Mucosa of descending colon (tissue), 3 donors: ENCODE measurements at places on chromosomes 6 and 20. TPM values are rescaled to one million over a fixed set of nuclear protein-coding genes. Genes with fewer than 3 reads are reported as not detected.

Gene SLC17A3
- not detected for total RNA-seq

Gene ADGRF4
- total RNA-seq: 3.9 TPM

Gene SS18L1
- total RNA-seq: 14.4 TPM

Gene WDR27
- total RNA-seq: 30.9 TPM

Gene ESR1
- 1.6 TPM for total RNA-seq

Gene DBNDD2
- 108 TPM for total RNA-seq

Gene RNF182
- 0.25 TPM for total RNA-seq

Gene POU5F1
- total RNA-seq: 2.1 TPM

Gene KCNK16
- not detected for total RNA-seq

Gene CYP24A1
- not detected for total RNA-seq

Gene KIAA1755
- total RNA-seq: 3.4 TPM

Gene SLC17A2
- not detected for total RNA-seq

DNA sequence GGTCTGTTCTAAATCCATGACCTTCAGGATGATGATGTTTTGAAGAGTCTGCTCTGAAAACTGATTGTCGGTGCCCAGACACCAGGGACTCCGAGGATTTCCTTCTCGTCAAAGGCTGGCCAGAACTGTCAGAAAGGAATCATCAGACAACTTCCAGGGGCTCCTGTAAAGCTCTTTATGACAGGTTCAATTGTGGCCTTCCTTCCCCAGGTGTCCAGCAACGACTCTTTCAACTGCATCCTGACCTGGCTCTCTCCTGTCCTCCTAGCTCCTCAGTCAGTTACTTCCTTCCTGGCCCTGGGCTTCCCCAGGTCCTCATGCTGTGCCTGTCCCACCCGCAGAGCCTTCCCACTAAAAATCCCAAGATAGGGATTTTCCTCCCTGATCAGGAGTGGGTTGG lies 279.9 kb upstream of the RNF24 start:
- DNase-seq: no peak

GRCh38 chr6:20717743-20718142 lies 183.5 kb downstream of the CDKAL1 start:
- DNase-seq: no peak

- DNase-seq: no peak
Measured at GRCh38 chr20:8642247-8642646, 426.6 kb upstream of the PLCB4 start.

GRCh38 chr20:36861875-36862801 lies 13.8 kb upstream of the TLDC2 start:
- peak; percentile 80 for DNase-seq

- DNase-seq: no peak
Measured at GRCh38 chr20:56403465-56403864, 8.6 kb upstream of the CASS4 start.

DNA sequence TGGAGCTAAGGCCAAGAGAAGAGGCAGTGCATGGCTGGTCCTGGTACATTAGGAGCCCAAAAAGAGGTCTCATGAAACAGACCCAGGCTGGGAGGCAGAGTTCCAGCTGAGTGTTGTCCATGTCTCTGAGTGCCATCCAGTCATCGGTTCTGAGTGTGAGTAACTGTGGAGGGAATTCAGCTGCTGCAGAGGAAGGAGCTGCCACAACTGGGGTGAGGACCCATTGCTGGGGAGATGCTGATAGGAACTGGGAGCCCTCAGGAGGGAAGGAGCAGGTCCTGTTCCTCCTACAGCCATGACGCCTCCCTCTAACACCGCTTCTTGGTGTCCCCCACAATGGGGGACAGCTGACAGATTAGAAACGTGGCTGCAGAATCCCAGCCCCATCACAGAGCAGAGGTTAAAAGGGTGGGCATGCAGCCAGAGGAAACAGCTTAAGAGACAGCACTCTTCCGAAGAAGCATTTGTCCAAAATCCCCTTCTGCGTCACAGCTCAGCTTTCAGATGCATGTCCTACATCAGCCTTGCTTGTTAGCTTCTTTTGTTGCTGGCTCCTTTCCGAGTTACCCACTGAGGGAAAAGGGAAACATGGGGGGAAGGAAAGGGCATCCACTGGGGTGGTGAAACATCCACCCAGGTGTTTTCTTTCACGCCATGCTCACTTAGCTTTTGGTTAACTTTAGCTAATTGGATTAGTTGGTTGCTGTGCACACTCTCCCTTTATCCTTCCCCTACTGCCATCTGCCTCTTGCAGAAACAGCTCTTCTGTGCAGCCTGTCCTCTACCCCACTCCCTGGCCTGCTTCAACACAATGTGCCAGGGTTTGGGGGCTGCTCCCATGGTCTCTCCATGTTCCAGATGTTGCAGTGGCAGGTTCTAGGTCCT lies 239.2 kb downstream of the SYNDIG1 start:
- no peak for DNase-seq

DNA sequence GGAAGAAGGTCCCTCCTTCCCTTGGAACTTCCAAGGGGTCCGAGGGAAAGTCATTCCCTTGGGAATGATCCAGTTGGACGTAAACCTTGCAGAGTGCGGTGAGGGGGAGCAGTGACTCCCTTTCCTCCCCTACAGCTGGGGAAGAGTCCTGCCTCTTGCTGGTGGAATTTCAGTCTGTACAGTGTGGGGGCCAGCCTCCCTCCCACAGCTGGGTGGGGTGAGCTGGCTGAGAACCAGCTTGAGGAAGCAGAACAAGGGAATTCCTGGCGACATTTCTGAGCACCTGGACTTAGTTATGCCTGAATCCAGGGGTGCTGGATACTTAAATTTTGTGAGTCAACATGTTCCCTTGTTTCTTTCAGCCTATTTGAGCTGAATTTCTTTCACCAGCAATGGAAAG lies 152.0 kb downstream of the ANKRD60 start:
- DNase-seq: no peak

DNA sequence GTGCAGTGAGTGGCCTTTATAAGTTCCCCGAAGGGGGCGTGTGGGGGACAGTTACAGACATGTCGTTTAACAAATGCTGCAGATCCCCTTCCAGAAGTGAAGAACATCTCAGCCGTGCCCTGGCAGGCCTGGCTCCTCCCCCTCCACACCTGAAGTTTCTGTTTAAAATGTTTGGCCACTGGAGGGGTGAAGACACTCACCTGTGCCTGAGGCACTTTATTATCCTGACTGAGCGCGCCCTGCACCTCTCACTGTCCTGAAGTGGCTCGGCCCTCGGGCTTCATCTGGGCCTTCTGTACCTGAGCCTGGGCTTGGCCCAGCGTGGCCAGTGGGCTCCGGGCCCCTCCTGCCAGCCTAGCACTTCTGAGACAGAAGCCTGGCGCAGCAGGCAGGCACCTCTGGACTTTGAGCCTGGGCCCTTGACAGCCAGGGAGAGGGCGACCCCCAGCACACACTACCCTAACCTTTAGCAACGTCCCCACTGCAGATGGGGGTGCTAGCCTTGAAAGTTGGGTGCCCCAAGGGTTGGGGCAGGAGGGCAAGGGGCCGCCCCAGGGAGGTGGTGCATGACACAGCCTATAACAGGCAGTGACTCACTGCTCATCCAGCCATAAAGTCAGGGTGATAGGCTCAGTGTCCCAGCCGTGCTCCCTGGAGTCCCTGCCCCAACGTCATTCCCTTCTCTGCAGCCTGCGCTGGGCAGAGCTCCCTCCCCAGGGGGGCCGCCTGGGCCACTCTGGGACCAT lies 13.6 kb upstream of the GATA5 start:
- no peak for DNase-seq

GRCh38 chr6:64233746-64234145 lies 598.1 kb downstream of the PHF3 start:
- DNase-seq: no peak

DNA sequence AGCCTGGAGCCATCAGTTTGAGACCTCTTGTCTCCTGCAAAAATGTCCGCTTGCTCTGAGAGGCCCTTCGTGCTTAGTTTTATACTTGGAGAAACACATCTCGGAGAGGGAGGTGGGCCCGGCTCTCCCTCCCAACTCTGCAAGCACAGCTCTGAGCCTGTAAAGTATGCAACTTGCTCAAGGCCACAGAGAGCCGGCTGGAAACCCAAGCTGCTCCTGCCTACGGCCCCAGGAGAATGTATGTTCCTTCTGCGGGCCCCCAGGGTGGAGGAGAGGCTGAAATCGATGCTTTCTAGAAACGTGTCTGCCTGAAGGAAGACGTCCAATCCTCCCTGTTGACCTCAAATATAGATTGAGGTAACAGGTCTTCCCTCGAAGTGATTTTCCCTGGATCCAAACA lies 205.4 kb downstream of the PREX1 start:
- no peak for DNase-seq

DNA sequence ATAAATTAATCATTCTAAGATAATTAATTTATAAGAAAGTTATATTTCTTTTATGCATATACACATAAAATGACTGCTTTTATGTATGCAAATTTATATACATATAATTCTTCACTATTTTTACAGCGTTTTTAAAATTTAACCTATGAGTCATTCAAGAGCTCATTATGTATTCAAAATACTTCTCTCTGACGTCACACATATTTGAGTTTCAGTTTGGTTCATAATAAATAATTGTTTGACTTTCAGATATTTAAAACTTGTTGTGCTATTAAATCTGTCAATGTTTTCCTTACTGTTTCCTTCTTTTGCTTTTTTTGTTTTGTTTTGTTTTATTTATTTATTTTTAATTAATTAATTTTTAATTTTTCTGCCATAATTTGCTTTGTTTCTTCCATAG lies 467.5 kb upstream of the ADGRB3 start:
- DNase-seq: no peak

DNA sequence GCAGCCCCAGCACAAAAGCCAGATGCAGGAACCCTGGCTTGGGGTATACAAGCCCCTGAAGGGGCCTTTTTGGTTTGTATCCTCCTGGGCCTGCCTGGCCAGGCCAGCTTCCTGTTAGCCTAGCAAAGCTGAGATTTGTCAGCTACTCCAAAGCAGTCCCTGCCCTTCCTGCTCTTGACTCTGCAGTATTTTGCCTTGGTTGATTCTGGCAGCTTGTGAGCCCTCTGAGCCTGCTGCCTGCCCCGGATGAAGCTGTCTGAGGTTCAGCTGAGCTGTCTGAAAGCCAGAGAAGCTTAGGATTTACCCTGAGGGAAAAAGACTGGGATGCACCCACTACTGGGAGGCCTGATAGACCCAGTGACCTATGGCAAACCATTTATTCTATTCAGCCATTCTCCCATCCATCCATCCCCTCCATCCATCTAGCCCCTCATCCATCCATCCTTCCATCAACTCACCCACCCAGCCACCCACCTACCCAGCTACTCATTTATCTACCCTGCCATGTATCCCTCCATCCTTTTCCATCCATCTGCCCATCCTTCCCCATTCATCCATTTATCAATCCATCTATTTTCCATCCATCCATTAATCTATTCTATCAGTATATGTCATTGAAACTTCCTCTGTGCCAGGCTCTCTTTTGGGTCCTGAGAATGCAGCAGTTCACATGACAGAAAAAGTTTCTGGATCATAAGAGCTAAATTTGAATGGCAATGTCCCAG lies 307.5 kb downstream of the DHX35 start:
- no peak for DNase-seq

- no peak for DNase-seq
Measured at GRCh38 chr6:112291161-112291762, 36.9 kb upstream of the LAMA4 start.

DNA sequence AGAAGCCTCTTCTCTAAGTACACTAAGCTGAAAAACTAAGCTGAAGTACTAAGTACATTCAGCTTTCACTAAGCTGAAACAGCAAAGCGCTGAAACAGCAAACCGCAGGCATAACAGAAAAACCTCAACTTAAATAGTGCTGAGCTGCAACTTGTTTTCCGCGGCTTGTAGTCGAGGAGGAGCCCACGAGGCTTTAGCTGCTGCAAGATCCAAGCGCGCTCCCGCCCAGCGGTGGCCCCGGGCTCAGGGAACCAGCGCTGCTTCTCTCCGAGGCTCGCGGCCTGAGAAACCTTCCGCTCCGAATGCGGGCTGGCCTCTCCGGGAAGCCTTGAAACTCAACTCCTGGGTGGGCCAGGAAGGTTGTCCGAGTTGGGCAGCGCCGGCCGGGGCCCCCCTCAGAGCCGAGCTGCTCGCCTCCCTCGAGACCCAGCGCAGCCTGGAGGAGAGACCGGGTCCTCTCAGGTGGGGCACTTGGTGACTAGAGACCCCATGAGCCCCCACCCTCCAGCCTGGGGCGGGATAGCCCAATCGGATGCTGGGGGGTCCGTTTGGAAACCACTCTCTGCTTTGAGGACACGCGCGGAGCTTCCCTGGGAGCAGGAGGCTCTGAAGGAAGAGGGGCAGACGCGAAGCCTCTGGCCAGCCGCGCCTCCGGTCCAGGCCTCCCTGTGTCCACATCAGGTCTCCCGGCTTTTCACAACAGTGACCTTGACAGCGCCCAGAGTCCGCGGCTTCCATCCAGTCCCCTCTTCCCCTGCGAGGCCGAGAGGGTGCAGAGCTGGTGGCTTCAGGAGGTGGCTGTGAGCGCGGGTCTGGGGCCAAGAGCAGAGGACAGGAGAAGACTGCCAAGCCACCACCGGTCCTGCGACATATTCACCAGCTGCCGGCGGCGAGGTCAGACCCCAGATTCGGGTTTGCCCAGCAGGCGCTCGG lies 38.1 kb upstream of the HLA-E start:
- DNase-seq: peak; percentile 65

DNA sequence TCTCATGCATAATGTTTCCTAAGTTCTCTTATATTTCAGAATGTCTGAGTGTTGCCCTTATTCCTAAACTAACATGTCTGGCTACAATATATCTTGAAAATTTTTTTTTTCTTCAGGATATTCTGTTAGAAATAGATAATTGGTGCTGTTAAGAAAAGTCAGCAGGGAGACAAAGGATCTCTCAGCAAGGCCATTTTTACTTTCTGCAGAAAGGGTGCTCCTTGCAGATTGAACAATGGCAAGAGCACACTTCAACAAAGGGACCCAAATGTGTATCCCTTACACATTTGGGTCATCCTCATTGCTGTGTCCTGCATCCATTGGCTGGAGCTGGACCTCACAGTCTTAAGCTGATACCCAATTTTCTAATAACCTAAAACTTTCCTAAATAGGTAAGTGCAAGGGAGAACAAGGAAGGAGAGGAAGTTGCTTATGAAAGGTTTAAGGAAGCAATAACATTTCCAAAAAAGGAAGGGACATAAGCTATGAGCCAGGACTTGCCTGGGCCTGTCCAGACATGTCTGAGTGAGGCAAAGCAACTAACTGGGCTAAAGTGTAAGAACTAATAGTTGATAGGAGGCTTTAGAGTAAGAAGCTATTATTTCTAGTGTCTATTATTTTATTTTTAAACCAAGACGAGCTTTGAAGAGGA lies 429.6 kb downstream of the BCKDHB start:
- no peak for DNase-seq
